ENCODE measurements at places on chromosomes 7 and 10. TPM values are rescaled to one million over a fixed set of nuclear protein-coding genes. Genes with fewer than 3 reads are reported as not detected.

The ARHGAP22 gene
- not detected for total RNA-seq

The TMEM140 gene
- 27.5 TPM for total RNA-seq

The OTUD1 gene
- 16.1 TPM for total RNA-seq

The TMEM236 gene
- 0.06 TPM for total RNA-seq

The NPM3 gene
- total RNA-seq, result 75.4 TPM

The OR2A7 gene
- 0.54 TPM for total RNA-seq

The GLI3 gene
- 0.26 TPM for total RNA-seq

The TMEM213 gene
- not detected for total RNA-seq

The TWIST1 gene
- 0.63 TPM for total RNA-seq

The NRCAM gene
- 0.35 TPM for total RNA-seq

The CYP3A4 gene
- not detected for total RNA-seq

The SLC13A1 gene
- not detected for total RNA-seq

The CHST15 gene
- total RNA-seq, result 0.09 TPM

The CPN1 gene
- not detected for total RNA-seq

The KCND2 gene
- total RNA-seq, result not detected

The NEUROG3 gene
- total RNA-seq, result not detected

The PALD1 gene
- 0.41 TPM for total RNA-seq

The LDB3 gene
- total RNA-seq, result 0.23 TPM

The SPOCK2 gene
- 127 TPM for total RNA-seq

Measured in activated CD8-positive, alpha-beta memory T cell treated with anti-CD3 and anti-CD28 coated beads, Interleukin-2, amount 10 ng/mL, durations not matched to agents 7 days and 5 days (primary cell).